CMK (cell line): ENCODE measurements at places on chromosomes 5 and 9.

- no peak for DNase-seq
Measured at GRCh38 chr9:100229136-100229535, 123.6 kb downstream of the TEX10 start.

DNA sequence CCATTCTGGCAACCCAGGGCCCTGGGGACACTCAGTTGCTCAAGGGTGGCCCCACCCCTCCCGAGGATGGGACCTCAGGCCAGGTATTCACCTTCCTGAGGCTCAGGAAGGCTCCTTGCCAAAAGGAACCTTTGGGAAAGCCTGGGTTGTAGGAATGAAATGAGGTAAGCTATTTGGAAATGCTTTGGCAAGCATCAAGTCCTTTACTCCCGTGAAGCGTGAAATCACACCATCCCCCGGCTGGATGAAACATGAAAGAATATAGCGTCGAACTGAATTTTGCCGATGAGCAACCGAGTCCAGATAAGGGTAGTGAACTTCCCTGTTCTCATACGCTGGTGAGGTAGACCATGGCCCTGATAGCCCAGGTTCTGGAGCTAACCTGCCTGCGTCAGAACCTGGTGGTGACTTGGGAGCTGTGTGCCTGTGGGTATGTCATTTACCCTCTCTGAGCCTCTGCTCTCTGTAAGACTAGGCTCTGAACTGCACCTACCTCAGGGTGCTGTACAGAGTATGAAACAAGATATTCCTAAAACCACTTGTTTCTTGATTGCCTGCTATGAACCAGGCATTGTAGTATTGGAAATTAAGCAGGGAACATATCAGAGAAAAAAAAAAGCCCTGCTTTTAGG is 105.3 kb upstream of the BOD1 start:
- DNase-seq: no peak

- DNase-seq: no peak
Measured at GRCh38 chr5:76692651-76693050, 23.3 kb upstream of the F2R start.

- no peak for DNase-seq
Measured at GRCh38 chr9:124477648-124478285, 27.5 kb downstream of the ADGRD2 start.

DNA sequence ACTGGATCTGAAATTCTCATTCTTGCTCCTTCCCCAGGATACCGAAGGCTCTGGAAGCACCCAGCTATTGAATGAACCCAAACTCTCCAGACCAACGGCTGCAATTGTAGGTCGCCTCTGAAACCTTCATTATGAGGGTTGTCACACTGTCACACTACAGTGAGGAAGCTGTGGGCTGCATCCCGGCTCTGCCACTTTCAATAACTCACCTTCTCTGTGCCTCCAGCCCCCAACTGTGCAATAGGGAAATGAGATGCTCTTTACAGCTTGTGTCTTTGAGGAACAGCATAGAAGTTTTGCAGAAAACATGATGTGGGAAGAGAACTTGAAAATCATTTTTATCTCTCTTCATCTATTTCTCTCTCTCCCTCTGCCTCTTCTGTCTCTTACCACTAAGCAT is 69.6 kb upstream of the TGFBR1 start:
- no peak for DNase-seq

- DNase-seq: no peak
Measured at GRCh38 chr9:136249877-136250559, 4.4 kb upstream of the QSOX2 start.

DNA sequence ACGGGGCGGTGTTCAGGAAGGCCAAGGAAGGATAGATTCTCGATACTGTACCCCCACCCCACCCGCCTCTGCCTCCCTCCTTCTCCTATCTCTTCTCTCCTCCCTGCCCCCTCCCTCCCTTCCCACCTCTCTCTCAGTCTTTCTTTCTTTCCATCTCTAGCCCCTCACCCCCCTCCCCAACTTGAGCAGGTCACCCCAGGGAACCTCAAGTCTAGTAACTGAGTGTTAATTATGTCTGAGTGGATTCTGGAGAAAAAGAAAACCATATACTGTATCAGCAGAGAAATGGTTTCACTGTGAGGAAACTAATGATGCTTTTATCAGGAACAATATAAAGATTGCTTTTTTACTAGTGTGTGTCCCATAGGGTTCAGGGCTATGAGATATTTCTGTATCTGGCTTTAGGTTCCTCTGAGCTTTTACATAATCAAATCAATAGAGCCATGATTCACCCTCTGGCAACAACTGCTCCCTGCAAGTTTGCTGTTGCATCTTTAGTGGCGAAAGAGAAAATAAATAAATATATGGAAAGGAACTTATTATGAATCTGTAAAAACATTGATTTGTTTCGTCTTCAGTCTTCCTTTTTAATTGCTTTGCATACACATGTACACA is 639.7 kb downstream of the CCDC171 start:
- DNase-seq: no peak

- DNase-seq: no peak
Measured at GRCh38 chr9:126501383-126502331, 112.1 kb upstream of the LMX1B start.

DNA sequence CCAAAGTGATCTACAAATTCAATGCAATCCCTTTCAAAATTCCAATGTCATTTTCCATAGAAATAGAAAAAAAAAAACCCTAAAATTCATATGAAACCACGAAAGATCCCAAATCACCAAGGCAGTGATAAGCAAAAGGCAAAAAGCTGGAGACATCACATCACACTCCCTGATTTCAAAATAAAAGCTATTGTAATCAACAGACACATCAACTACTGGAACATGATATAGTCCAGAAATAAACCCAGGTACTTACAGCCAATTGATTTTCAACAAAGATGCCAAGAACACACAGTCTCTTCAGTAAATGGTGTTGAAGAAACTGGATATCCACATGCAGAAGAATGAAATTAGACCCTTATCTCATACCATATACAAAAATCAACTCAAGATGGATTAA is 224.0 kb downstream of the WDR70 start:
- no peak for DNase-seq

GRCh38 chr5:95564450-95564849 is 9.5 kb downstream of the ARSK start:
- no peak for DNase-seq

DNA sequence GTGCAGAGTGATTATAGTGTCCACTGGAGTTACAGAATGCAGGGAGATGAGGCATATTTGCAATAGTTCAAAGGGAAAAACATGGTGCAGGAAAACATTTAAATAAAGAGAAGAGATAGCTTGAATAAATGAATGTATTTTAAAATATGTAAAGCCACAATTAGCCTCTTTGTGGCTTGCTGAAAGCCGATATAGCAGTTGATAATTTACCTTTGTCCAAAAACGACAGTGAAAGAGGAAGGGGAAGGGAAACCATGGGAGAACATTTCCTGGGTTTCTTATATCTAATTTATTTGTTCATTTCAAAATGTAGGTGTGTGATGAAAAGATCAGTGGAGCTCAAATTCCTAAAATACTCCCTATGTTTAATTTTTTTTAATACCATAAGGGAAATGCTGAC is 156.1 kb downstream of the DENND1A start:
- no peak for DNase-seq

DNA sequence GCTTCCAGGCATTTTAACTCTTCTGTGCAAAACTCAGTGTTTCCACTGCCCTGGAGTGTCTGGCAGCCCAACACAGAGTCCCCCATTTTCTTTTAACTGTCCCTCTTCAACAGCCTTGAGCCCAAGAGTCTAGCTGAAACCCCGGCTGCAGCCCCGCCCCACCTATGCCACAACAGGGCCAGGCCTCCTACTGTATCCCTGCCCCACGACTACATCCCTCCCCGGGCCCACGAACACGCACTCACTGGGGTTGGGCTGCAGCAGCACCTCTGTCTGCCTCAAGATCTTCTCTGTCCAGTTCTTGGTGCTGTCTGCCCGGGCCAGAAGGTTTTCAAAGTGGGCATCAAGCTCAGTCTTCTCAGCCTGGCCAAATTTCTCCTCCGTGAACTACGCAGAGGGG is 6.1 kb downstream of the SH3GLB2 start:
- DNase-seq: no peak
